ENCODE measurements at places on chromosomes 6 and 20.
A peak's percentile ranks its signal among the peaks of the same experiment; 100 is the strongest.

GRCh38 chr20:4956200-4956810 is 45.0 kb downstream of the SLC23A2 start:
- peak; percentile 58 for DNase-seq

DNA sequence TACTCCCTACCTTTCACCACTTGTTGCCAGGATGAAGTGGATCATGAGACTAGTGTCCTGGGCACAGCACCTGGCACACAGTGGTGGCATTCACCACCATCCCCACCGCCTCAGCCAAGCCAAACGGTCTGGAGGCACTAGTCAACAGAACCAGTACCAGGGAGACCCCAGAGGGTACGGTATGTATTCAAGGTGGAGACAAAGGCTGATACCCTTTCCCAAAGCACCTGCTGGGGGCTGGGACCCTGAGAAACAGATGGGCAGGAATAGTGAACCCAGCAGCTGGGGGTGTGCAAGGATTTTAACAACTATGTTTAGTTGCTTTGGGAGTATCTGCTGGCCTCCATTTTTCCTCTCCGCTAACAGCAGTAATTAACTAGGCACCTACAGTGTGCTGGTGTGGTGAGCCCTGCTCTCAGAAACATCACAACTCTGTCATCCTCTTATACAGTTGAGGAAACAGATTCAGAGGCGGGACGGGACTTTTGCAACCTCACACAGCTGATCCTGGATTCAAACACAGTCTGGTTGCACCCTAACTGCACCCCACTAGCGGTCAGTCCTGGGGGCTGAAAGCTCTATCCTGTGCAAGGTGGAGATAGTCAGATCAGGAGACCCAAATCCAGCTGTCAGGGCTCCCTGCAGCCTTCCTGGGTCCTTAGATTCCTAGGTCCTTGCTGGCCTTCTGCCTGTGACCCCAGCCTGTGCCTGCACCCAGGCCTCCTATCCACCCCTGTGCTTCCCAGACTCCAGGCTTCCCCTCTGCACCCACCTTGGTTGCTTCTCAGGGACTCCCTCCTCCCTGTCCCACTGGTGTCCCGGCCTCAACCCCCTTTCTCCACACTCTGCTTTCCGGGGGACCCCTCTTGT is 1.2 kb downstream of the SNTA1 start:
- DNase-seq = no peak

DNA sequence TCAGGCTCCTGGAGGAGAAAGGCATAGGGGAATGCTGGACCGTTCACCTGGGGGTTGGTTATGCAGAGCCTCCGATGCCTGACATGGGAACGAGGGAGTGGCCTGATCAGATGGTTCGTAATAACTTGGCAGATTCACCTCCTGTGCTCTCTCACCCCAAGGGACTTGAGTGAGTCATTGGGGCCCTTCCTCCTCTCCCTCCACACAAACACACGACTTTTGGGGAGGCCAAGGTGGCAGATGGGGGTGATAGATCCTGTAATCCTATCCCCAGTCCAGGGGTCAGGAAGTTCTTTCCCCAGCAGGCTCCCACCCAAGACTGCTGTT is 45.6 kb upstream of the ARFGEF2 start:
- DNase-seq = peak; percentile 67

- no peak for DNase-seq
Measured at GRCh38 chr6:5937936-5938706, 68.6 kb downstream of the NRN1 start.

DNA sequence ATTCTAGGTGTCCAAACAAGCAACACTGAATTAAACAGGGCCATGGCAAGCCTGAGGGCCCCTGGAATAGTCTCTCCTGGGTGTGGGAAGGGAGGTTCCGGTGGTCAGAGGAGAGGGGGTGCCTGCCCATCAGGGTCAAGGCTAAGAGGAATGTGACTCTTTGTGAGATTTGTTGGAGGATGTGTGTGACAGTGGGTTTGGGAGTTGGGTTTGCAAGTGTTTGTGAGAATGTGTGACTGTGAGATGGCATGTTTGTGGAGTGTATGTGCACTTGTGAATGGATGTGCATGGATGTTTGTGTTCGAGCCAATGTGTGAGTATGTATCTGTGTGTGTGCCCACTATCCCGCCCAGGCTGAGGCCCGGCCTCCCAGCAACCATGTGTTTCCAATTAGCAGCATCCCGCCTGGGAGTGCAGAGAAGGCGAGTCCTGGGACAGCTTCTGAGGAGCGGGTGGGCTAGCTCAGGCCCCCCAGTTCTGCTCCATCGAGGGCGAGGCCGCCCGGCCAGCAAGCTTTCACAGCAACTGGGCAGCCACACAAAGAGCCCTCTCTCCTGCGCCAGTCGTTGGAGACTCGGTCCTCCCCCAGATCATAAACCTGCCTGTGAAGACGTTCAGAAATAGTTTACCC is 12.6 kb downstream of the FOXC1 start:
- no peak for DNase-seq

GRCh38 chr6:143141442-143141841 is 80.8 kb downstream of the AIG1 start:
- DNase-seq = no peak

DNA sequence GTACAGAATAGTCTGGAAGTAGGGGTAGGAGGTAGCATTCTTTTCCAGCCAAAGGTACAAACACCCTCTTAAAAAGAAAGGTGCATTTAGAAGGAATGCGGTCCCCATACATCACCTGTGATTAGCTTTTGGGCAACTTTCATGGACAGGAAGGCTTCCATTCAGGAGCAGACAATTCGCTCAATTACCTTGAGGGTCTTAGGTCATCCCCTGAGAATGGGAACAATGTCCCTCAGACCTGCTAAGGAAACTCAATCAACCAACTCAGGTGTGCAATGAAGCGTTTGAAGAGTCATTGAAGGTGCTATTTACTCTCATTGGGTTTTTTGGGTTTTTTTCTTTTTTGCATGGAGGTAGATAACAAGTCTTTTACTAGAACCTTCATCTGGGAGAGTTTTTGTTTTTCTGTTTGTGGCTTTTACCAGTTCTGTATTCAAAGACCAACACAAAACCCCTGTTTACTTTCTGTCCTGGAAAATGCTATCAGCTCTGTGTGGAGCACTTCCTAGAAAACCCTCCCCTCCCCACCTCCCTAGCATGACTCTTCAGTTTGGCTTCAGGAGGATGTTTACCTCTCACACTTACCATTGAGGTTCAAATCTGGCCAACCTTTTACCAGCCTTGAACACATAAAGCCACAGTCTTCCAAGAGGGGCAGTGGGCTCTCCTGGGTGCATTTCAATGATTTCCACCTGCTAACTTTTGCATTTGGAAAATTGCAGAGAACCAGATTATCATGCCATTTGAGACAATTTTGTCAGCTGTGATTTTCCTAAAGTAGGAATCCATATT is 271.2 kb upstream of the PRDM1 start:
- no peak for DNase-seq

DNA sequence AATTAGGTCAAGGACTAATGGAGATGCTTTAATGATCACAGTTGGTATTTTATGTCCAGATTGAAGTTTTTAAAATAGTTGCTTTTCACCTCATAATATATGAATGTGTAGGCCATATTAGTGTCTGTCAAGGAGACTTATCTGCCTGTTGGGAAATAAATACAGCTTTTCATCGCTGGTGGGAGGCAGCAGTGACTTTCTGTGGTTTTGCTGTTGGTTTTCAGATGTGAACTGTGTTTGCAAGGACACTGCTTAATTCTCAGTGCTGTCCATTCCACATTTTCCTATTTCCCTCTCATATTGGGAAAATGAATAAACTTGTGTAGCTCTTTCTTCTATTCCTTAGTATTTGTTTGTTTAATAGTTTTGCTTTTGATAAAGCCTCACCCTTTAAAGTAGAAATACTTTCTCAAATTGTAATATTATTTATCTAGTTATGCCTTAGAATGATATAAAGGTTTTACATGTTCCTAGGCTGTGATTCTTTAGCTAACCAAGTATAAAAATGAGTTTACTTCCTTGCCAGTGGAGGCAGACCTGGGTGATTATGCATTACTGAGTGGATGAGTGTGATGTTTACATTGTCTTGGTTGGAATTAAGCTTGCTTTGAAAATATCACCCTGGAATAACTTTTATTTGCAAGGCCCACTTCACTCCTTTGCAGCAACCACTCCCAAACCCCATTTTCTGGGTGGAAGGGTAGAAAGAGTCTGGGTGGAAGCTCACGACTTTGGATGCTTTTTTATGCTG is 3.3 kb downstream of the PLCB4 start:
- DNase-seq = peak; percentile 33

DNA sequence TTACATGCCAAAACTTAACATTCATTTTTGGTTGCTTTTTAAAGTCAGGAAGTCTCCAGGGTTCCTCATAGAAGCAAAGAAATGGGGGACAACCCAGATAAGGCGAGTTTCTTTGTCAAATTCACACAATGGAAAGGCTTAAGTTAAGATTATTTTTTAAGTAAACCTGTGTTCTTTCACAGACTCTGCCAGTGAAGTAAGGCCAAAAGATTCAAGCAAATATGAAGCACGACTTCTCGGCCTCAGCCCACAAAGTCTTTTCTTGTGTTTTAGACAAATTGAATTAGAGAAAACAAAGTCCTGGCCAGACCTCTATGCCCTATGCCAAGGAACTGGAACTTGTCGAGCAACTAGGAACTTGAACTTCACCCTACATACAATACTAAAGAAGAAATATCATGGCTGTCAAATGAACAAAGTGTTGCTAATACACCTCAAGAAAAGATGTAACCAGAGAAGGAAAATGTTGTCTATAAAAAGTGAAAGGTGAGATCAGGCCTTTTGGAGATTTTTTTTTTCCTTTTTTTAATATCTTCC is 540.0 kb upstream of the JARID2 start:
- no peak for DNase-seq

DNA sequence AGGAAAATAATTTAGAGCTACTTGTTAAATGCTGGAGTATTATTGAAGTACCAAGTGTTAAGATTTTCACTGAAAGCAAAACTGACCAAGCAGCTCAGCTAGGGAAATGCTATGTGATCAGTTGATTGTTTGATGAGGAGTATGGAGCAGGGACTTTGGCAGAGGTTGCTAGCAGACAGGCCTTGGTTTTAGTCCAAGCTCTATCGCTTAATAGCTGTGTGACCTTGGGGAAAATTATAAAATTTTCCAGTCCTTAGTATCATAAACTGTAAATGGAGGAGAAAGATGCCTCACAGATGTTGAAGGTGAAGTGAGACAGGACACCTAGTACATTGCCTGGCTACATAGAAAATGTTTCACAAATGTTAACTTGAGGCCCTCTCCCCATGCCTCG is 136.6 kb downstream of the MTHFD1L start:
- no peak for DNase-seq

DNA sequence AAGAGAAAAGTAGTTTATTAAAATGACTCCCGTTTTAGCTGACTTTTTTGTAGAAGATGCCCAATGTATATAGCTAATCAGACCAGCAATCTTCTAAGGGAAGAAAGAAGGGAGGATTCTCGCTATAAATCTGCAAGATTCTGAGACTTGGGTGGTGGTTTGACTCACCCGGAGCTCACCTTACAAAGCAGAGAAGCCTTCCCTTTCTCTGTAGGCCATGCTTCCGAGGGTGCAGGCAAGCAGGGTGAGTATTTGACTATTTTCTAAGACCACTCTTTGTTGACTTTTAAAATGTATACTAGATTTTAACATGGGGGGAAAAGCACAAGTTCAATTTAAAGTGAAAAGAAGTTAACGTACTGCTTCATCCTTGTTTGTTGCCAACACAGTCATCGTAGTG is 2.7 kb downstream of the OLIG3 start:
- no peak for DNase-seq

DNA sequence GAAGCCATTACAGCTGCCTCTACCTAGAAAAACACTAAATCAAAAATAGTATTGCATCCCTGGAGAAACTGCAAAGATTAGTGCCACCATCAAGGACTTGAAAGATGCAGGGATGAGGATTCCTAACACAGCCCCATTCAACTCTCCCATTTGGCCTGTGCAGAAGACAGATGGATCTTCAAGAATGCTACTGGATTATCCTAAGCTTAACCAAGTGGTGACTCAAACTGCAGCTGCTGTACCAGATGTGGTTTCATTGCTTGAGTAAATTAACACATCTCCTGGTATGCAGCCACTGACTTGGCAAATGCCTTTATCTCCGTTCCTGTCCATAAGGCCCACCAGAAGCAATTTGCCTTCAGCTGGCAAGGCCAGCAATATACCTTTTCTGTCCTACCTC is 117.4 kb downstream of the TBC1D32 start:
- DNase-seq = peak; percentile 86

- DNase-seq = no peak
Measured at GRCh38 chr6:89215391-89215790, 1.8 kb downstream of the GABRR1 start.

DNA sequence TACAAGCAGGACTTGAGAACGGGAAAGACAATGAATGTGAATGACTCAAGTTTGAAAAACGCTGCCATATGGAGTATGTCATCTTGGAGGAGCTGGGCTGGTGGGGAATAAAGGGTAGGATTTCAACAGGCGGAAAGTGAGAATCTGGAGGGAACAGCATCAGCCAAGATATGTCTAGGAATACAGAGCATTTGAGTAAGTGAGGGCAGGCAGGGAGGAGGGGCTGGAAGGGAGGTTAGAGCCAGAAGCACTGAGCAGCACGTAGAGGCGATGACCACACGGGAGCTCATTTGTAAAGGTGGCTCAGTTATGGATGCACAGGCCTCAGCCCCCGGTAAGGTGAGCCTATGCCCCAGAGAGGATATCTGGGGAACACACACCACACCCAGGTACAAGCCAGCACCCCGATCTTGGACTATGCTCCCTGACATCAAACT is 115.1 kb downstream of the ZMYND8 start:
- DNase-seq = peak; percentile 97

- DNase-seq = no peak
Measured at GRCh38 chr6:40274058-40274457, 313.1 kb downstream of the LRFN2 start.

GRCh38 chr6:118012944-118013343 is 105.9 kb downstream of the SLC35F1 start:
- no peak for DNase-seq

GRCh38 chr6:98946266-98946878 is 1.4 kb downstream of the FBXL4 start:
- DNase-seq = no peak

DNA sequence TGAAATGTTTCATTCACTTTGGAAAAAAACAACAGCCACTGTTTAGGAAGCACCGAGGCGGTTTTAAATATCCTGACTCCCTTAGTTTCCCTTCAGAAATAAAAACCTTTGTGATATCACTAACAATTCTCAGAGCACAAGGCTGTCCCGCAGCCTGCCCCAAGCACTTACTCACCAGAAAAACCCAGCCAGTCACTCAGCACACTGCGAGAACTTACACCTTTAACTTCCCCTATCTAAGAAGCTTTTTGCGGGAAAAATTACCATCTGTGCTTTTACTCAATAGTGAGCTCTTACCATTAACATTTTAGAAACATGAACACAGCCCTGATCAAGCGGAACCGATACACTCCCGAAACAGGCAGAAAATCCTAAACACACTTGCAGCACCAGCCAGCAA is 9.3 kb downstream of the ZBTB46 start:
- no peak for DNase-seq

- no peak for DNase-seq
Measured at GRCh38 chr6:42021847-42022754, 28.2 kb upstream of the TAF8 start.

Data from HCEC 1CT (cell line).